ENCODE measurements at places on chromosomes 4 and X. TPM values are rescaled to one million over a fixed set of nuclear protein-coding genes. Genes with fewer than 3 reads are reported as not detected.

DKK2 gene
- total RNA-seq = 0.58 TPM

UGT2A3 gene
- total RNA-seq = not detected

MAOB gene
- total RNA-seq = 1.0 TPM

TMEM156 gene
- total RNA-seq = not detected

DGKK gene
- total RNA-seq = 8.1 TPM

SERPINA7 gene
- total RNA-seq = not detected

TLR6 gene
- total RNA-seq = 0.14 TPM

AWAT2 gene
- not detected for total RNA-seq

BST1 gene
- total RNA-seq = 1.4 TPM

SPARCL1 gene
- 1.5 TPM for total RNA-seq

SPANXC gene
- not detected for total RNA-seq

TLR8 gene
- not detected for total RNA-seq

ITM2A gene
- 48.4 TPM for total RNA-seq

UBE2K gene
- total RNA-seq = 97.7 TPM

NAP1L3 gene
- total RNA-seq = 54.9 TPM

SMIM10L2A gene
- total RNA-seq = 5.0 TPM

SLC9B2 gene
- total RNA-seq = 3.2 TPM

FHIP1A gene
- 95.8 TPM for total RNA-seq

FAM47E gene
- total RNA-seq = 0.66 TPM

REELD1 gene
- total RNA-seq = not detected

NEUROG2 gene
- total RNA-seq = not detected

FABP2 gene
- total RNA-seq = not detected

RTL9 gene
- total RNA-seq = 0.31 TPM

CYSLTR1 gene
- not detected for total RNA-seq

EIF2S3 gene
- 246 TPM for total RNA-seq

MAGEB17 gene
- total RNA-seq = 2.2 TPM

SCRG1 gene
- total RNA-seq = not detected

RHOXF2 gene
- total RNA-seq = not detected

SPANXB1 gene
- not detected for total RNA-seq

USP26 gene
- total RNA-seq = not detected

ASB12 gene
- total RNA-seq = 1.2 TPM

CHRNA9 gene
- 5.7 TPM for total RNA-seq

AADAT gene
- total RNA-seq = 4.5 TPM

Data from GM23338 (cell line).